AG08395 (cell line): ENCODE measurements at places on chromosomes 4 and X.

DNA sequence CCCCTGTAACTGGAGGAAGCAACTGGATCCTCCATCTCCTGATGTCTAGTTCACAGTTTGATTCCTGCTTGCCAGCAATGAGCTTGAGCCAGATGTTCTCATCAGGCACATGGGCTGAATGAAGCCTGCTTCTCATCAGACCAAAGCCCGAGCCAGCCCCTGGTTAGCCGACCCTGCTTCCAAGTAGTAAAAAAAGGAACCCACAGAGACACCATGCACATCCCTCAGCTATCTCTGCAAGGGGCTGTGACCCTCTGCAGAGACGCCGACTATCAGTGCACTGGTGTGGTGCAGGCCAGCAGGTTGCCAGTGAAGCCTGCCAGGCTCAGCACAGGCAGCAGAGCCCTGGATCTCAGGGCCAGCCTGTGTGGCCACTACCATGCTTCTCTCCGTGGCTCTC is 2.8 kb downstream of the DCTD start:
- no peak for DNase-seq

DNA sequence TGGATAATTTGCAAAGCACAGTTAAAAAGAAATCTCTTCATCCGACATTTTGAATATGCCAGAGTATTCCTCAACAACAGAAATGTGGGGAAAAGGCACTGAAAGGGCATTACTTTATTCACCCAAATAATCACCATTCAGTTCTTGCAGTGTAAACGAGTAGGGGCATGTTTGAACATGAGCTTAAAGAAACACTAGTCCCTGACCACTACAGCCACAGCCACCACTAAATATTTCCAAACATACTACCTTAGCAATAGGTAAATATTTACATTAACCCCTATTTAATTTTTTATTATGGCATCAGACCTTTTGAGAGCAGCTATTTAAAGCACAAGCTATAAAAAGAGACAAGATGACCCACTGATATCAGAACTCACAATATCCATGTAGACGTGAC is 27.6 kb downstream of the MCF2 start:
- no peak for DNase-seq

DNA sequence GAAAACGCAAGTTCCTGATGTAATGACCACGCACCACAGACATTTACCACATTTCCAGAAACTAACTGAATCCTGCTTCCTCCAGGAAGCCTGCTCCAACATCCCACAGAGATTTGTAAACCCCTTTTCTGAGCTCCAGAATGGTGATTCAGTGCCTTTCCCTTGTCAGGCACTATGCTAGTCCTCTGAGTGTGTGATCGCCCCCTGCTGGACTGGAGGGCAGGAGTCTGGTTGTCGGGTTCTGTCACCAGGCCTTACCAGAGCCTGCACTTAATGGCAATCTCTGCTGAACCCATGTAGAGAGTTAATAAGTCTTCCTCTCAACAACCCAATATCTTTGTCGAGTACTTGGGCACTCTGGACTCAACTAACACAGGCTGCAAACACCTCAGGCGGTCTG is 14.5 kb upstream of the KDM5C start:
- no peak for DNase-seq

- DNase-seq = no peak
These were observed 124.7 kb upstream of the TMEM164 start for GRCh38 chrX:109878236-109878635.

DNA sequence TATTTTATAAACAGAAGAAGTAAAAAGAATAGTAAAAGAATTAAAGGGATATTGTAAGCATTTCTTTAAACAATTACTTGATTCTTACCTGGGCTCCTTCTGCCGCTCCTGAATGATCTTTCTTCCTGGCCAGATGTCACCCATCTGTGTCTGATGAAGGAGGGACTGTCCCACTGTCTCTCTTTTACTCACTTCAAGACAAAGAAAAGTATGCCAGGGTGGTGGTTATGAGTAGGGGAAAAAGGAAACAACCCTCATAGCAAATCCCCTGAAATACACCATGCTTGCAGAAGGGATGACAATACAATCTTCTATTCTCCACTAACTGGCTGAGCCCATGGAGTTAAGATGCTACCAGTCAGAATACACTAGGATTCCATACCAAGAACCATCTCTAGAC is 31.1 kb downstream of the SYTL4 start:
- no peak for DNase-seq
